Naive thymus-derived CD8-positive, alpha-beta T cell (primary cell): ENCODE measurements at places on chromosomes 12 and 14. TPM values are rescaled to one million over a fixed set of nuclear protein-coding genes. Genes with fewer than 3 reads are reported as not detected.

BHLHE41 gene
- 0.41 TPM for polyA plus RNA-seq

NPFF gene
- not detected for polyA plus RNA-seq

TEAD4 gene
- polyA plus RNA-seq, result not detected

RFX4 gene
- not detected for polyA plus RNA-seq

DNA sequence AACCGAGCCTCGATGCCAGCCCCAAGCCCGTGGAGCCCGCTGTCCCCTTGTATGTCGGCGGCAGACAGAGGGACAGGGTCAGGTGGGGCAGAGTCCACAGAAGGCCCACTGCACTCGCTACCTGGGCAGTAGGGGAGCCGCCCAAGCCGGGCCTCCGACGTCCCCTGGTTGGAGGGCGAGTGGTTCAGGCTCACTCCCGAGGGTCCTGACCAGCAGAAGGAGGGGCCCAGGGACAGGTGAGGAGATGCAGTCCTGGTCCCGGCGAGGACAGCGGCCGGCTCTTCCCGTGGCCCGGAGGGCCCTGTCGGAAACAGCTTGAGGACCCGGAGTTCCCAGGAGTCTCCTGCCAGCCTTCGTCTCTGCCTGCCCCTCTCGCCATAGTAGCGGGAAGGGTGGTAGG lies 216.7 kb upstream of the SFSWAP start:
- DNase-seq, result no peak

- no peak for DNase-seq
Observed at GRCh38 chr14:78857974-78858373, 687.8 kb downstream of the NRXN3 start.

GRCh38 chr14:76863724-76864407 lies 37.7 kb downstream of the LRRC74A start:
- DNase-seq, result no peak
